ENCODE measurements at places on chromosomes 7 and 10.

DNA sequence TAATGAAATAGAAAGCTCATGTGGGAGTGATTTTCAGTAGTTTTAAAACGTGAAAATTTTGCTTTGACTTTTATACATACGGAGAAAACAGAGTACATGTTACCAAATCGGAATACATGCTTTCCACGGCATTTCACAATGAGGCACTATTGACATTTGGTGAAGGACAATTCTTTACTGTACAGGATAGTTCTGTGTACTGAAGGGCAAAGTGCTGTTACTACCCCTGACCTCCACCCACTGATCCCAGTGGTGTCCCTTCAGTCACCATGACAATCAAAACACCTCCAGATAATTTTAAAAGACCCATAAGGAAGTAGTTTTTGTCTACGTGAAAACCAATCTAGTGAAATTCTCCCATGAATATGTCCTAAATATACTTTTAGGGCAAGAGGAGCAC, 33.1 kb upstream of the ANK3 start:
- DNase-seq: no peak

- peak; percentile 86 for DNase-seq
These were observed 20.3 kb upstream of the HYAL4 start for GRCh38 chr7:123824754-123825067.

DNA sequence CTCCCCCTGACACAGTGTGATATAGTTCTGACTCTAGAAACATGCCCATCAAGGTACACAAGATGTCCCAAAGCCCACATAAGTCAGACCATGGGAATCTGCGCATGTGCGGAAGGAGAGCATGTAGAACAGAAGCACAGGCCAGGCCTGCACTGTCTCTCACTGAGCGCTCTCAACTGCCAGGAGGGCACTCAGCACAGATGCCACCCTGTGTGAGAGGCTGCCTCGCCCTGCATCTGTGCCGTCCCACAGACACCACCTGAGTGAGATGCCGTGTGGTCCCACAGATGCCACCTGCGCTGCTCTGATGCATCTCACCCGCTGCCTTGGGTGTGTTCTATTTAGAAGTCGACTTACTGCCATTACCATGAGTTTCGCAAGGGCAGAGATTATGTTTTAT, 98.4 kb downstream of the VOPP1 start:
- no peak for DNase-seq

DNA sequence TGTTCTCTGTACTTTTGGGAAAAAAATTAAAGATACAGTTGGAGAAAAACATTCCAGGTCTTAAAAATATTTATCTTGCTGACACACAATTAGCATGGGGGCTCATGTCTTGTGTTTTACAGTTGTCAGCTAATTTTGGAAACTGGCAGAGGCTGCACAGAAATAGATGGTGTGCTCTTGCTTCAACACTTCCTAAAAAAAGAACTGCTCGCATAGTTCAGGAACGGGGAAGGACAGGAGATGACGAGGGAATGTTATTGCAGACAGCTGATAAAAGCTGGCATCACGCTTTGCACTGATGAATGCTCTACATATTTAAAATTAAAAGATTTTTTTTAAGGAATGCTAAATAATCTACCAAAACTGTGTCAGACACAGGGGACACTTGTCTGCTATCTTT, 103.5 kb upstream of the CELF2 start:
- no peak for DNase-seq

DNA sequence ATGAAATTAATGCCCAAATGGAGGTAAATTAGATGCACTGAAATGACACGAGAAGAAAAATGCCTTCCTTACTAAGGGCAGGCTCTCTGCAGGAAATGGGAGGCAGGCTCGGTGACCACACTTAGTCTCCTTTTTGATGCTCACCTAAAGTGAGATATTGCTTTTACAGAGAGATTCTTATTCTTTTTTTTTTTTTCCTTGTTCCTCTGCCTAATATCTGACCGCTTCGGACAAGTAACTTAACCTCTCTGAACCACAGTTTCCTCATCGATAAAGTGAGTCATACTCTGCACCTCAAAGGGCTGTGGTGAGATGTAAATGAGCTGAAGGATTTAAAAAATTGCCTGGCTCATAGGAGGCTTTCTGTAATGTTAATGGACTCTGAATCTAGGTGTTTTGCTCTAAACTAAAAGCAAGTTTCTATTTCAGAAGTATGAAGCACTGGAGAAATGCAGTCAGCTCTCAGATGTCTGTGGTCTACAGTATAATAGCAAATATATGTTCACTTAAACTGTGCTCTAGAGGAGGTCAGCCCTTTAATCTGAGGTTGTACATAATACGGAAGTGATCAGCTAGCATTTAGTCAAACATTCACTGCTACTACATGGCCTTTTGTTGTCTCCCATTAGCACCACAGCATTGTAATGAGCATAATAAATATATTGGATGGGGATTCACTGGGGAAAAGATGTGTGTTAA, 23.2 kb downstream of the NKX2-3 start:
- DNase-seq: no peak

- DNase-seq: no peak
These were observed 205.9 kb downstream of the SKAP2 start for GRCh38 chr7:26658389-26659084.

DNA sequence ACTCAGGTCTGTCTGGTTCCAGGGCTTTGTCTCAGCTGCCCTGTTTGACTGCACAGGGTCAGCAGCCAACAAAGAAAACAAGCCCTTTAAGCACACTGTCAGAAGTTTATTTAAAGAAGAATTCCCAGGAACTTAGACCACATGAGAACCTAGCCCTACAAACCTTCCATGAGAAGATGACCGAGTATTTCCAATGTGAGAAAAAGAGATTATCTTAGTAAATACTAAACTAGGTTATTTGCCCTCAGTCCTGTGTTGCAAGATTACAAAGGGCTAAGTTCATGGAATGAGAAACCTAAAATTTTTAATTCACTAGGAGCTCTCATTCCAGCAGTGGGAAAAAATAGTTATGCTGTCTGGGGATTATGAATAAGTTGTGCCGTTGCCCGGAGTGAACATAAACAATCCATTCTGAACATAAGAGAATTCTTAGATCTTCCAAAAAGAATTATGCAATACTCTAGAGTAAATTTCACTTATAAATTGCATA, 46.7 kb downstream of the NOC3L start:
- no peak for DNase-seq

- DNase-seq: no peak
These were observed 51.1 kb downstream of the NT5C2 start for GRCh38 chr10:103141950-103142349.

DNA sequence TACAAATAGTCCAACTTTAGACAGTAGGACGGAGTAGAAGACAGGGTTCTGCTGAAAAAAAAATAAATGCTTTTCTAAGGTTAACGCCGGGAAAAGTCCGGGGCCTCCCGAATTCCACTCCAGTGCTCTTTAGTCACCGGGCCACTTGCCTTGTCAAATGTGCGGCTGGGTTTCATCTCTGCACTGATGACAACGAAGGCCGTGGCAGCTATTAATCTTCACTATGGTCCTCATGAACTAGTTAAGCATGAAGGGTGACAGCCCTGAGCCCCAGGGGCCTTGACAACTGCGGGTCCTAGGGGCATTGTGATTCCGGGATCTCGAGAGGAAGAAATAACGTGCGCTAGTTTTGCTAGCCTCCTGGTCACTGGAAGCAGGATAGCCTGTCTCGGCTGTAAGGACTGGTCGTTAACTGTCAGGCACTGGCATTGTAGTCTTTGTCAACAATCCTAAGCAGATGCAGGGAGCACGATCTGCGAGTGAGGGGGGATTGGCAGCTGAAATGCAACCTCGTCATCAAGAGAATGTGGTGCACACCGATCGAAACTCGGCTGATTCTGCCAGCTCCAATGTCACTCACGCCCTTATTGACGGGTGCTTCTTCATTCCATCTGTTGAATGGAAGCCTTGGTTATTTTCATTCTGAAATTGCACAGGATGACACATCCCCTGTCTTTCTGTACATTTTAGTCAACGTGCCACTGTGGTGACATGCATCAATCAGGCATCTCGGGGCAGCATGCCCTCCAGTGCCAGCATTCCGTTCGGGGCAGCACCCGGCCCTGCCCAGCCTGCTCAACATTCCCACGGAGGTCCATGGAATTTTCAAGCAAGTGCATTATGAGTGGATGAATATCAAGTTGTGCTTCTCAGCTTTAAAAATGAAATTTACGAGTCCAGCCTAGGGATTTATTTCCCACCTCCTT, 51.6 kb upstream of the MGMT start:
- no peak for DNase-seq

GRCh38 chr7:113279256-113279655, 160.9 kb upstream of the SMIM30 start:
- DNase-seq: no peak

DNA sequence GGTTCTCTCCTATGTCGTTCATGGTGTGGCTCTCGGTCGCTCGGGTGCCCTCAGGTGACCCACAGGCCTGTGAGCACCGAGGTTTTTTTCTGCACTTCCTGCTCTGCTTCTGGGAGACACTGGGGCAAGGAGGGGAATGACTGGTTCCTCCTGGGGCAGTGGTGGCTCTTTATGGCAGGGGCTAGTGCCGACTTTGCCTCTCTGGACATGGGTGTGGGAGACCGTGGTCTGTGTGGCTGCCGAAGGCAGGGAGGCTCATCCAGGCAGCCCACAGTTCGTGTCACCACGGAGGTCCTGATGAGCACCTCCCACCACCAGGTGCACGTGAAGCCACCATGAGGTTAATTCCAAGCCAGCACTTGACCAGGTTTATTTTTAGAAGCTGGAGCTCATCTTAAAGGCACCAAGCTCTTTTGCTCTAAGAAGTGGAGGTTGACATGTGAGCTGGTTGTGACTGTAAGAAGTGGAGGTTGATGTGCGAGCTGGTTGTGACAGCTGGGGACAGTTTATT, 24.7 kb upstream of the DPYSL4 start:
- no peak for DNase-seq

DNA sequence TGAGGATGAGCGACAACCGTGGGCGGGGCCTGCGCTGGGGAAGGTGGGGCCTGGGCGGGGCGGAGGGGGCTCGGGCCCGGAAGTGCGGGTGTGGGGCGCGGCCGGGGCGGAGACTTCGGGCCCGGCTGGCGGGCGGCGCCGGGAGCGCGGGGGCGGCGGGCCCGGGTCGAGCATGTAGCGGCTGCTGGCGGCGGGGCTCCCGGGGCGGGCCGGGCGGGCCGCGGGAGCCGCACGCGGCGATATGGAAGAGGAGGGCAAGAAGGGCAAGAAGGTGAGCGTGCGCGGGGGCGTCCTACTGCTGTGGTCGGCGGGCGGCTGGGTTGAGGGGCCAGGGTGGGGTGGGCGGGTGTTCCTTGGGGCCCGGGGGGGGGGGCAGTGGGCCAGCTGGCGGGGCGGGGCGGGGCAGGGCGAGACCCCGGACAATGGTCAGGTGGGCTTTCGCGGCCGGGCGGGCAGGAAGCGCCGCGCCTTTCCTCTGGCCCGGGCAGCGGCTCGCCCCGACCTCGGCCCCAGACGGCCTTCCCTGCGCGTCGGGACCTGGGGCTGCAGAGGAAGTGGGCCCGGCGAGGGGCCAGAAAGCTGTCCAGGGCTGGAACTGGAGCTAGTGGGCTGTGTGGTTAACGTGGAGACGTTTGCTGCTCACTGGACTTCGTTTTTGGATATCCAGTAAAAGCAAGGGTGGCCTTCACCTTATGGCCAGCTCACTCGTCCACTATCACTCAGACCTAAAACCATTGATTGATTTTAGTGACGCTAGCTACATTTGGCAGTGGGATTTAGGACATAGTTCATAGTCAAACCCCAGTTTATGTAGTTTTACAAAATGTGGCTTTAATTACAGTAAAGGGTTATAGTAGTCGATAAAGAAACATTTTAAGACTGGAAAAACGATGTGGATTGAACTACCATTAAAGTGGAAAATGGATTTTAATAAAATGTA, at the start of gene CCM2:
Gene CCM2, plus strand, starts transcription at position 109 of the 940 bp plus-strand sequence. Its CDS starts 133 bp downstream, at position 242.
- DNase-seq: no peak

GRCh38 chr7:55546814-55547213, 25.5 kb downstream of the VOPP1 start:
- peak; percentile 85 for DNase-seq

GRCh38 chr10:77138541-77138940, 499.1 kb downstream of the KCNMA1 start:
- no peak for DNase-seq

DNA sequence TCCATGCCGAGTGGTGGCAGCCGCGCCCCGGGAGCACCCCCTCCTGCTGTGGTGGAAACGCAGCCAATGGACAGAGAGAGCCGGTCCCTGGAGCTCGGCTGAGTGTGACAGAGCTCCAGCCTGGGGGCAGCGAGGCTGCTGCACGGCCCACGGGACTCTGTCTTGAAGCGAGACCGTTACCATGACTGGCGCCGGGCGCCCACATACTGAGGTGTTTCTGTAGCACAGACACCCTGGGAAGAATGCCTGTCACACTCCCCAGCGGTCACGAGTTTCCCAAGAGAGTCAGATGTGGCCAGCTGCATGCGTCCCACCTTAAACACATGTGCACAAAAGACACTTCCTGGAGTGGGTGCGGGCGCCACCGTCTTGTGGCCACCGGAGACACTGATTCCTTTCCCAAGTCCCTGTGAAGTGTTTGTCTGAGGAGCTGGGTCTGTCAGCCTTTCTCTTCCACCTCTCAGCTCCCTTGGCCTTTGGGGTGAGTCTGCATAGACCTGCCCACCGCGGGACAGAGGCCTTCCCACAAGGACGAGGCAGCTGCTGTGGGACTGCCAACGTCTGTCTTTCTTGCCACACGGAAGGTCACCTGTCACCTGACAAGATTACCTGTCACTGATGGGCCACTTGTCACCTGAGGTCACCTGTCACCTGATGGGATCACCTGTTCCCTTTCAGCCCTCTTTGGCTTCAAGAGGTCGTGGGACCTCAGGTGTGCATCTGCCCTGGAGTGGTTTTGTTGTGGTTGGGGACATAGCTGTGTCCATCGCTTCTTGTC, 94.6 kb downstream of the DNAJB6 start:
- no peak for DNase-seq

DNA sequence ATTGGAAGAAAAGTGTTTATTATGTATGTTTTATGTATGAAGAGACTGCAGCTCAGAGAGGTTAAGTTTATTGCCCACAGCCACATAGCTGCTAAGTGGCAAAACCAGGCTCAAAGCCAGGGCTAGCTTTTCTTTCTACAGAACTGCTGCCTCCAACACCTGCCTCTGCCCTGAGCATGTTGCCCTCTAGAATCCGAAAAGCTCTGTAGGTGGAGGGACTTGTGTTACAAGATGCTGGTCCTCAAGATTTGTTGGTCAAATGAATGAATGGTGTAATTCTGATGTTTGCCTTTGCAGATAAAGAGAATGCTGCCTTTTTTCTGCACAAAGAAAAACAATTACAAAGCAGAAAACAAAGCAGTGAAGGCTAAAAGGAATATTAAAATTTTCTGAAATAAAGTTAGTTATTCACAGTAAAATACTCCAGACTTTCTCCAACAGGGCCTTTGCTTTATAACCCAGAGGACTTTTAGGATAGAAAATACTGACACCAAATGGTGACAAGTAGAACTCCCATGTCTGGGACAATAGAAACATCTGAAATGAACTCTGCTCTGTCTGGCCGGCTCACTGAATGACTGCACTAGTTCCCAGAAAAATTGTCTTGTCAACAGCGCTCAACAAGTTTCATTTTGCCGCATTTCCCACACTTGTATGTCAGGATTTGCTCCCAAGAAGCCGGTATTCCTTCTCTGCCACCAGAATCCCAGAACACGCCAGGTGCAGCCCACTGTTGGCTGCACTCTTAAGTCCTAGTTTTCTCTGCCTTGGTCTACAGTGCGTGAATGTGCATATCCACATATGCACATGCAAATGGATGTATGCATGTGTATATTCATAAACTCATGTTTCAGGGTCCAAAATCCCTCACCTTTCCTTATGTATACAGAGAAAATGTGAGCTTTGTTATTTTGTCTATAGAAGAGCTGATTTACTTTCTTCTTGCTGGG, 11.0 kb upstream of the DNTT start:
- peak; percentile 43 for DNase-seq
